Omental fat pad (tissue), 4 donors: ENCODE measurements at places on chromosomes 2 and 18.

DNA sequence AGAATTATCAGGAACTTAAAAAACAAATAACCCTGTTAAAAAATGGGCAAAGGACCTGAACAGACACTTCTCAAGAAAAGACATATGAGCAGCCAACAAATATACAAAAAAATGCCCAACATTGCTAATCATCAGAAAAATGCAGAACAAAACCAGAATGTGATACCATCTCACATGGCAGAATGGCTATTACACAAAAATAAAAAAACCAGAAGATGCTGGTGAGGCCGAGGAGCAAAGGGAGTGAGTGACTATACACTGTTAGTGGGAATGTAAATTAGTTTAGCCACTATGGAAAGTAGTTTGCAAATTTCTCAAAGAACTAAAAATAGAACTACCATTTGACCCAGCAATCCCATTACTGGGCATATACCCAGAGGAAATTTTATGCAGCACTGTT, 95.8 kb upstream of the DSEL start:
- DNase-seq = no peak

DNA sequence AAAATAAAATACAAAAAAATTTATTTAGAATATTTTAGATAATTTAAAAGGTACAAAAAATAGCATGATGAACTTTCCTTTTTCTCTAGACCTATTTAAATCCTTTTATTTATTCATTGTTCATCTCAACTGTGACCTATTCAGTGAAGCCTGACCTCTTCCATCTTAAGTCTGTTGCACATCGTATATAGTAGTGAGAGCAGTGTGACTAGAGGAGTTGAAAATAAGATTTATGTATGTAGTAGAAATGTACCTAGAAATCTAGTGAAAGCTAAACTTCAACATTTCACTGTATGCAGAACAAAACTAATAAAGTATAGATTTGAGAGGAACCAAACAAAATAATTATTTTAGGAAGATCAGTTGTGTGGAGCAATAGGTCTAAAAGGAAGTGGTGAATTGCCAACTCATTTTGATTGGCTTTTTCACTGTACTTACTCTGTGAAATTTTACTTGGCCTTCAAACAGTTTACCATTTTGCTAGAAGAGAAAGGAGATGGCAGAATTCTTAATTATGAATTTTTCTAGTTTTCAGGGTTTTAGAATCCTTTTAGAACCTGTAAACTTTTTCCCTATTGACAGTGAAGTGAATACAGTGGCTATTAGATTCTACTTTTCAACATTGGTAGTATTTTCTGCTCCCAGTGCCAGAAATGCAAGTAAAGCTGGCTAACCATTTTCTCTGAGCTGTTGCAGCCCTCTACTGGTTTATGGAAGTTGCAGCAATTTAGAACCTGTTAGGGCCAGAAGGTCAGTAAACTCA, 11.0 kb downstream of the ANKRD12 start:
- DNase-seq = no peak

DNA sequence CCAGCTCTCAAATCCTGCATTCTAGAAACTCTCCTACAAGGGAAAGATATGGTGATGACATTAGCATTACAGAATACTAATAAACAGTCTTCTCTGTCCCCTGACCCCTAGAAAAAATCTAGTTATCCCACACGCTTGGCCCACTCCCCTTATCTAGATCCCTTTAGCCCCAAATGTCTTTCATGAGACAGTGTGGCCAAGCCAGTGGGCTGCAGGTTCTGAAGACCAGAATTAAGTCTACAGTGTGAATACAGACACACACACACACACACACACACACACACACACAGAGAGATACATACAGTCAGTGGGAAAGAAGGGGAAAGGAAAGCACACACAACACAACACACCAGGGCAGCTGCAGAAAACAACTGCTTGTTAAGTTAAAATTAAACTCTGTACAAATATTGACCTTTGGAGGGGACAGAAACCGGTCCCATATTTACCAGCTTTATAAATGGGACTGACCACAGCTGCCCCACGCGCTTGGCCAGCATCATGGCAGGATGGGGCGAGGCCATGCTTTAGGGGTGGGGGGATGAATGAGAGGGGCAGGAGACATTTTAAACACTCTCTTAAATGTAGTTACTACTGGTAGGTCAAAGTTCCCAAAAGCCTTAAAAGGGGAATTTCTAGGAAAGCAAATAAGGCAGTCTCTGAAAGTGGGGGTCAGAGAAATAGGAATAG, 49.1 kb downstream of the NHEJ1 start:
- no peak for DNase-seq

DNA sequence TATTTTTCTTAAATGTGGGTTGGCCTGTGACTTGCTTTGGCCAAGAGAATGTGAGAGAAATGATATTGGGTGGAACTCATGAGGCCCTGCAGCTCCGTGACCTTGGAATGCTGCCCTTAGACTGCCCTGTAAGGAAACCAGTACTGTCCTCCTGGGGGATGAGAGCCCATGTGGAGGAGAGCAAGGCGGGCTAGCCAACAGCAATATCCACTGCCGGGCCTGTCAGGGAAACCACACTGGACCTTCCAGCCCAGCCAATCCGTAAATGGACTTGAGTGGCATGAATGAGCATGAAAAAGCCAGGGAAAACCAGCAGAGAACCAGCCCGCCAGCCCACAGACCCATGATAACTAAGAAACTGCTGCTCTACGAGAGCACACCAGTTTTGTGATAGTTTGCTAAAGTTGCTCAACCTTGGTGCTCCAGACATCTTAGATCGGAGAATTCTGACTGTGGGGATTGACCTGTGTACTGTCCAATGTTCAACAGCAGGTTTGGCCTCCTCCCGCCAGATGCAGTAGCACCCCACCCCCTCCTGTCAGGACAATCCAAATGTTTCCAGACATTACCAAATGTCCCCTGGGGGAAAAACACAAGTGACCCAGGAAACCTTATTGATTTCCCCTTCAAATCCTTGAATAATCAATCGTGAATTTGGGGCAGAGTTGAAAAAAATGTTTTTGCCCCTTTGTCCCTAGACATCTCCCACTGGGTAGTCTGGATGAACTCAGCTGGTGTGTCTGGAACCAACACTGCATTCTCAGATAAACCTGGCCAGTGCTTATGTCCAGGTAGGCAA, 27.2 kb downstream of the ALPK2 start:
- no peak for DNase-seq

GRCh38 chr18:55934821-55935220, 346.8 kb upstream of the TCF4 start:
- no peak for DNase-seq

- no peak for DNase-seq
These were observed 77.0 kb downstream of the ZSWIM2 start for GRCh38 chr2:186771850-186772463.

GRCh38 chr2:42060028-42060427, 12.2 kb downstream of the PKDCC start:
- DNase-seq = no peak

DNA sequence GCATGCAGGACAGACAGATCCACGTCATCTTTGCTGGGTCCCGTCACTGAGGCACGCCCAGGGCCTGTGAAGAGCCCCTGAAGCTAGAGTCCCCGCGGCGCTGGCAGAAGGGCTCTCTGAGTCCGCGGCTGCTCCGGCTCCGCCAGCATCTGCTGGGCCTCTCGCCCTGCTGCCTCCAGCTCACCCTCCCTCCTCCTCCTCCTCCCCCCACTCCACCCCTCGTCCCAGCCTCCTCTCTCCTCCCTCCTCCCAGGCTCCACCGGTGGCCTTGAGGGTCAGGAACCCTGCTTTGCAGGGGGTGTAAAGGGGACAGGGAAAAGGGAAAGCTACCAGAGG, at the start of gene TNS1:
Gene TNS1, minus strand, starts transcription at position 151 of the 336 bp plus-strand sequence. Its CDS starts 123 bp downstream, at position 28.
- no peak for DNase-seq

GRCh38 chr2:192053921-192054320, 140.8 kb downstream of the TMEFF2 start:
- no peak for DNase-seq

DNA sequence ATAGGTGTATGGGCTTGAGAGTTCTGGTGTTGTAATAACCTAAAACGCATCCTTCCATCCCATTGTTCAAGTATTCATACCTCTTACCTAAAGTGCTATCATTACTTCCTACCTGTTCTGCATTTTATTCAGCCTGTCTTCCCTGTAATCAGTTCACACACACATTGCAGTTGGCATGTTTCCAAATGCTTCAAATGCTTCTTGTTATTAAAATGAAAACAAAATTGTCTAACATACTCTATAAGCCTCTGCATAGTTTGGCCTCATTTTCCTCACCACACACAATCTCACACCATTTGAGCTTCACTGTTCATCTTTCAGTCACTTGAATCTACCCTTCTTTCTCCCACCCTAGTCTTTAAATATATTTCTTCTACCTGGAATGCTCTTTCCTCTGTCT, 1178.2 kb upstream of the NRXN1 start:
- DNase-seq = no peak

DNA sequence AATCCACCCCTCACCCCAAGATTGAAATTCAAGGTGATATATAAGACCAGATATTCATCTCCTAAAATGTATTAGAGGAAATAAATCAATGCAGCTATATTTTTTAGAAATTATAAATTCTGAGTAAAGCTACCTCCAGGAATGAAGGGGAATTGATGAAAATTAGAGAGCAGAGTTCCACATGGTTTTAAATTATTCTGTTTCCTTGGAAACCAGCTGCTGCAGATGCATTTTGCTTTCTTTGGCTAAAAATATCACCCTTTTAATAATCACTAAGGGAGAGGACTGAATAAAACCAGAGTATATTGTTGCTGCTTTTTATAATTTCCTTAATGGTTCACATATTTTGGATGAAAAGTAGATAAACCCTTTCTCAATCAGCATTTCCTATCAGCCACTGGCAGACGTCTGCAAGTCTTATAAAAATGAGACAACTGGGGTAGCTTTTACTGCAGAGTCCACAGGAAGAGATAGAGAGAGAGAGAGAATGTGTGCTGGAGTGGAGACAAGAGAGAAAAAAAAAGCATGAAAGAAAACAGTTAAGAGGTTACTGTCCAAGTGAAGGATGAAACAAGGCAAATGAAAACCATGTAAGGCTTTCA, 2.0 kb downstream of the CSRNP3 start:
- DNase-seq = no peak

- DNase-seq = no peak
These were observed 18.6 kb downstream of the SF3B1 start for GRCh38 chr2:197416268-197416667.
